COR-L47 (cell line): ENCODE measurements at places on chromosomes 2 and 18.

GRCh38 chr2:159028776-159029175 lies 60.3 kb downstream of the TANC1 start:
- DNase-seq, result no peak

- DNase-seq, result no peak
These were observed 1041.4 kb upstream of the FANCL start for GRCh38 chr2:59282374-59283057.

DNA sequence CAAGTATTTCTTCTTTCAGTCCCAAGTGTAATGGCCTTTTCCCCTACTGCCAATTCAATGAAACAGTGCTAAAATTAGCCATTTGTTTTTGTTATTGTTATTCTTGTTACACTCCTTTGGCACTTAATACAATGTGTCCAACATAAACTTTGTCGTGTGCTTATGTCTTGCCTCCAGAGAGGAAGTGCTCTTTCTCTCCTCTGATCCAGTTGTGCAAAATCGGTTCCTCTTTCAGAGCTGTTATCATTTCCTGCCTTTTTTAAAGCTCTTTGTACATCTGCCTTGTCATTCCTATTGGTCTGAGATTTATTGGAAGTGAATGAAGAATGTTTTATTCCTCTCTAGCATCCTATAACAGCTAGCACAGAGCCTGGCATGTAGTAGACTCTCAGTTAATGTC lies 623.2 kb upstream of the ID2 start:
- no peak for DNase-seq

GRCh38 chr18:23330423-23330822 lies 122.7 kb upstream of the RIOK3 start:
- DNase-seq, result no peak

DNA sequence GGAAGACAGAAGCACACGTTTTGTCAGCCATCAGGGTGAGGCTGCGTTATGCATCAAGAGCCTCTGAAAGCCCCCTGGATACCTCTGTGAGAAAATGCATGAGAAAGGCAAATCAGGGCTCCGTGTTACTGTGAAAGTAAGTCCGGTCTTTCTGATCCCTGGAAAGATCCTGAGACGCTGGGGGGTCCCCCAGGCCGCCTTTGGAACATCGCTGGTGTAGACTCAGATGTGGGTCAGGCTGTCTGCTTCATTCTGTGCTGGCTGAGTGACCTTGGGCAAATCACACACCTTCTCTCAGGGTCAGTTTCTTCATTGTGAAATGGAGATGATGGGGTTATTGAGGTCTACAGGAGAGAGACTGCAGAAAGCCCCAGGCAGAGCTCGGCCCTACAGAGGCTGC lies 42.0 kb upstream of the HS6ST1 start:
- DNase-seq, result no peak

DNA sequence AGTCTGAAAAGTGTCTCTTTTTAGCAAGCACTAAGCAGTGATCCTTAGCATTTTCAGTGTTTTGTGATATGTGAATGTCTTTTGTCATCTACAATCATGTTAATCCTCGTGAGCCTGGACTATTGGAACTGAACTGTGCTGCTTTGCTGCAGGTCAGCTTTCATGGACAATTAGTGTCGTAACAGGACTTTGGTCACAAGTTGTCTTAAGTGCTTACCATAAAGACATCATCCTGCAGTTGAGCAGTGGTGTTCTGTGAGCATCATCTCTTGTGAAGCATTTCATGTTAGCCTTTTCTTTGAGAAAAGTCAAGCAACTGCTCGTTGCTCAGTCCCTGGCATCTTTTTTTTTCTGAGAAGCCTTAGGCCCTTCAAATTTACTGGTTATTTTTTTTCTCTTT lies 135.9 kb downstream of the ZNF407 start:
- DNase-seq, result no peak

- DNase-seq, result no peak
These were observed 7.9 kb upstream of the CKAP2L start for GRCh38 chr2:112772322-112772721.

DNA sequence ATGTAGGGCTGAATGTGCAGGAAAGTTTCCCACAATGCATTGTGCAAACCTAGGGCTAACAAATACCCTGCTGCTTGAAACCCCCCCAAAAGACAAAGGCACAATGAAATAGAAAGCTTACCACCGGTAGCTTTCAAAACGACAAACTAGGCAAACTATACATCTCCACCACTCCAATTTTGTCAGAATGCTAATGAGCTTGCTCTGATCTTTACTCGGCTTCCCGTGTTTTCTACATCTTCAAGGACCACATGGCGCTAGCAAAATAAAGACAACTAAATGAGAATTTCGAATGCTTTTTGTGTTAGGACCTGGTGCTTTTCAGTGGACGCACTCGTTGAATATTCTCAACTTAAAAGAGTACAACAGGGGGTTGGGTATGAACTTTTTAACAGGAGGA lies 37.2 kb upstream of the OTX1 start:
- DNase-seq, result no peak

DNA sequence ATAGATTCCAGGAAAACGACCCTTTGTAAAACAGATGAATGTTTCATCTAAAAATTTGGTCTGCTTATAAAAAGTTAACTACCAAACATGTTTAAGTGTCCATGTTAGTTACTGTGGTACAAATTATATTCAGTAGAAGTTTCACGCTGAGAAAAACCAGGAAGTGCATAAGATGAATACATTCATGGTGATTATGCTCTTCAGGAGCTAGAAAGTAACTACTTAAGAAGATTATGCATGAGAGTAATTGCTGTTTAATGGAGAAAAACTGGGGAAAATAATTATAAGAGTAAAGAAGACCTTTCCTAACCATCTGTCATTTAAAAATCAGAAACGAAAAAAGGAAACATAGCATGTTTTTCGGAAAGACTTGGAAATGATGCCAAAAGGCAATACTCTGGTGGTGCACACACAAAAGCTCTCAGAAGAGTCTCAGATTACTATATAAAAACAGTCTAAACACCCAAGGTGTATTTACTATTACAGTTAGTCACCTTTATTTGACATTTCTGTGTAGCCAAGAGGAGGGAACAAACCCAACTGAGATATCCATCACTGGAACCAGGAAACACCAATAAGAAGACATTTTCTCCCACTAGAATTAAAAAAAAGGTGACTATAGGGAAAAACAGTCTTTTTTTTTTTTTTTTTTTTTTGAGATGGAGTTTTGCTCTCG lies 38.8 kb upstream of the METTL21A start:
- DNase-seq, result peak; percentile 1

DNA sequence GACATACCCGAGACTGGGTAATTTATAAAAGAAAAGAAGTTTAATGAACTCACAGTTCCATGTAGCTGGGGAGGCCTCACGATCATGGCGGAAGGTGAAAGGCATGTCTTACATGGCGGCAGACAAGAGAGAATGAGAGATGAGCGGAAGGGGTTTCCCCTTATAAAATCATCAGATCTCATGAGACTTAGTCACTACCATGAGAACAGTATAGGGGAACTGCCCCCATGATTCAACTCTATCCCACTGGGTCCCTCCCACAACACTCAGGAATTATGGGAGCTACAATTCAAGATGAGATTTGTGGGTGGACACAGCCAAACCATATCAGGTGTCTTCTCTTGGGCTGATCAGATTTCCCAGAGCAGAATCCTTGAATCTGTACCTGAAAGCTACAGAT lies 617.3 kb upstream of the ID2 start:
- no peak for DNase-seq

DNA sequence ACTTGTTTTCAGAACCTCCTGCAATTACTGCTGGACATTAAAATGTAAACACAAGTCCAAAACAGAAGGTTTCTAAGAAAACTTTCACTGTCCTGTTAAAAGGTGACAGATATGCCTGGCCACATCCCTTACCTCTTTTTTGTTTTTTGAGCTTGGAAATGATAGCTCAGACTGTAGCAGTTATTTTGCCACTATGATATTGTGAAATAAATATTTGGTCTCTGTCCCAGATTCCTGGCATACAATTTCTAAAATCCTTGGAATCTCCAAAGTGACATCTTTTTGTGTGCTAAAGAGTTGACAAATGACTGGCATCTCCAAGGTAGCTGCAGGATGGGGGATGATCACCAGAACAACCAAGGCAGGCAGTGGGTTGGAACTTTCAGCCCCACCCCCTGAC lies 16.8 kb downstream of the TPGS2 start:
- no peak for DNase-seq

DNA sequence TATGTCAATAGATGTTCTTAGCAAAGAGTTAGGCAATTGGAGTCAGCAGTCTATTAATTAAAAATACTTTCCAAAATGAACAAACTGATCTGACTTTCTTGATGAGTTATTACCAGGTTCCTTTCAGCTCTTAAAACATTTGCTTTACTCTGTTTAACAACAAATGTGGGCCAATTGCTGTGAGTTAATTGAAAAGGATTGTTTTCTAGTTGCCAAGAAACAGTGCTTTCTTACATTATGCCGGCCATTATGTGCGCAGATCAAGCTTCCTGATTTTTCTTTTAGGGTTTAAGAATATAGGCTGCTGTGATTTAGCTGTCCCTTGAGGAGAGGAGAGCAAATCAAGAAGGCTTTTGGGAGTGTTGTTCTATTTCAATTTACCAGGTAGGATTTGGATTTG lies 50.5 kb upstream of the ITPRID2 start:
- DNase-seq, result no peak

- DNase-seq, result no peak
These were observed 13.9 kb upstream of the DSC1 start for GRCh38 chr18:31176531-31176930.

DNA sequence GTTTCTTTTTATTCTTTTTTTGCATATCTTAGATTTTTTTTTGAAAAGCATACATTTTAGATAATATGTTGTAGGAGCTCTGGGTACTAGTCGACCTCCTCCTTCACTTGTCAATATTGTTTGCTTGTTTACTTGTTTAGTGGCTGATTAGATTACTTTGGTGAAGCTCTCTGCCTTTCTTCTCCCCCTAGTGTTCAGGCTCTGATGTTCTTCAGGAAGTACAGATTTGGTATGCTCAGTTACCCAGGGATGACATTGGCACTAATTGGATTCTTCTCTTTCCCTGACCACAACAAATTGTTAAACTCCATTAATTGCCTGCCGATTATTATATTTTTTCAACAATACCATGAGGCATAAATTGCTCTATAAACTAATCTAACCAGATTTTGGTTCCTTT lies 491.2 kb downstream of the SUCLG1 start:
- no peak for DNase-seq

DNA sequence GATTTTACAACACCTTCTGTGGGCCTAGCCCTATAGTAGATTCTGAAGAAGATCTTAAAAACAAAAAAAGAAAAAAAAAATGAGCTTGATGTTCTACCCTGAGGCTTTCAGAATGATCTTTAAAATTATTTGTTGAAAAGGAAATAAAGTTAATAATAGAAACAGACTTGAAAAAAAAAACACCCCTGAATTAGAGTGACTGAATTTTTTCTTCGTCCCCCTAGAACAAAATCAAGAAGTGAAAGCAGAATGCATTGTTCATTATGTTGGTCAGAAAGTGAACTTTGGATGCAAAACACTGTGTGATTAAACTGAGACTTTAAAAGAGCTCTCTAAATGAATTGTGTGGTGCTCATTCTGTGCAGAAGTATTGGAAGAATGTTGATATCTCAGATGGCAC lies 1384.4 kb upstream of the PIK3C3 start:
- no peak for DNase-seq

DNA sequence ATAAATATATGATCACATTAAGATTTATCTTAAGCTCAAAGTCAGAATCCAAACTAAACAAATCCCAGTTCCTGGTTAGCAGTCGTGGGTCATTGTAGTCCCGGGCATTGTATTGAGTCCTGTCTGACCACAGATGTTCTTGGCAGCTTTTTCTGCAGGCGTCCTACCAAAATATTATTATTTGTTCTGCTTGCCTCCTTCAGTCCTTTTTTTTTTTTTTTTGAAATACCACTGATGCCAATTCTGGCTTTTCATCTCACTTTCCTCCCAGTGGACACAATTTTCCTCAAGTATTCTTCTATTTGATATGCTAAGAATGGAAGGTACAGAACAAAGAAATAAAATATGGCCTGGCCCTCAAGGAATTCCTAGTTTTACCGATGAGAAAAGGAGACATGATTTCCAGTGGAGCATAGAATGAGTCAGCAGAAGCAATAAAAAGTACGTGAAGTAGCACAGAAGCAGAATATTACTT lies 151.6 kb downstream of the CSRNP3 start:
- no peak for DNase-seq

- DNase-seq, result peak; percentile 18
These were observed 33.3 kb downstream of the POLR1A start for GRCh38 chr2:86072271-86072858.

- no peak for DNase-seq
These were observed 29.5 kb downstream of the STK39 start for GRCh38 chr2:168217920-168218319.

- peak; percentile 32 for DNase-seq
These were observed 1083.2 kb downstream of the SOCS6 start for GRCh38 chr18:71371951-71372605.

- DNase-seq, result no peak
These were observed 40.8 kb downstream of the PAPOLG start for GRCh38 chr2:60796573-60797509.

- no peak for DNase-seq
These were observed 284.0 kb upstream of the MC4R start for GRCh38 chr18:60656553-60656952.

- DNase-seq, result no peak
These were observed 7.2 kb downstream of the PCARE start for GRCh38 chr2:29066997-29067605.

- no peak for DNase-seq
These were observed 1.5 kb downstream of the RHOB start for GRCh38 chr2:20448246-20448976.

- DNase-seq, result no peak
These were observed 40.2 kb downstream of the SLC14A1 start for GRCh38 chr18:45764000-45764686.

DNA sequence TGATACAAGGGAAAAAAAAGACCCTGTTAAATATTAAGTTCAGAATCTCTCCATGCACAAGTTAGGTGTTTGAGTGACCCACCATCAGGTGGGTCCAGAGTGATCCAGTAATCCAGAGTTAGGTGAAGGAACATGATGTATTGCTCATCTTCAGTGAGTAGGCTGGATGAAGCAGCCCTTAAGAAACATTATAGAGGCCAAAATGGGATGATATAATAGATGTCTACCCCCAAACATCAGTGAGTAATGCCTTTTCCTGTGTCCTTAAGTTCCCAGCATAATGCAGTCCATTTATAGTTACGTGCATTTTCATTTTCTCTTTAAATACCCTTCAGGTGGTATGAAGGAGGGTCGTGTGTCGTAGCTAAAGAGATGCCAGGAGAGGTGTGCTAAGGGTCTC lies 89.6 kb downstream of the MAP4K4 start:
- DNase-seq, result no peak

GRCh38 chr2:6008186-6008585 lies 316.0 kb downstream of the SOX11 start:
- no peak for DNase-seq
